ENCODE measurements at places on chromosomes 13 and 19. TPM values are rescaled to one million over a fixed set of nuclear protein-coding genes. Genes with fewer than 3 reads are reported as not detected.

DNA sequence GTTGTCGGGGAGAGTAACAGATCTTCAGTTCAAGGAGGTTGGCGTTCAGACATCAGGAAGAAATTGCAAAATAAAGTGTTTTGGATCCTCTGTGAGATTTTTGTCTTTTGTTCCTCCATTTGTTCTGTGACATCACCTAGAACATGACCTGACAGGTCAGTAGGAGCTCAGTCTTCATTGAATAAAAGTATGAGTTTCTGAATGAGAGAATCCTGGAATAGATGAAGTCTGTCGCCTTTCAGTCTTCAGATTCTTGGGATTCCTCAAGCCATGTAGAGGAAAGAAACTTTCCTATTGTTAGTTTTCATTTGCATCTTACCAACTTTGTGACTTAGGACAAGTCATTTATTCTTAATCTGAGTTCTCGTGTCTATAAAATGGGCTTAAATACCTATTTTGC is 14.4 kb downstream of the ARHGAP35 start:
- no peak for DNase-seq

GRCh38 chr19:8336660-8337059 is 6.4 kb downstream of the KANK3 start:
- no peak for DNase-seq

GRCh38 chr13:79386125-79386826 is 19.8 kb downstream of the RBM26 start:
- DNase-seq, result no peak

The KIR3DL2 gene
- not detected for polyA plus RNA-seq

DNA sequence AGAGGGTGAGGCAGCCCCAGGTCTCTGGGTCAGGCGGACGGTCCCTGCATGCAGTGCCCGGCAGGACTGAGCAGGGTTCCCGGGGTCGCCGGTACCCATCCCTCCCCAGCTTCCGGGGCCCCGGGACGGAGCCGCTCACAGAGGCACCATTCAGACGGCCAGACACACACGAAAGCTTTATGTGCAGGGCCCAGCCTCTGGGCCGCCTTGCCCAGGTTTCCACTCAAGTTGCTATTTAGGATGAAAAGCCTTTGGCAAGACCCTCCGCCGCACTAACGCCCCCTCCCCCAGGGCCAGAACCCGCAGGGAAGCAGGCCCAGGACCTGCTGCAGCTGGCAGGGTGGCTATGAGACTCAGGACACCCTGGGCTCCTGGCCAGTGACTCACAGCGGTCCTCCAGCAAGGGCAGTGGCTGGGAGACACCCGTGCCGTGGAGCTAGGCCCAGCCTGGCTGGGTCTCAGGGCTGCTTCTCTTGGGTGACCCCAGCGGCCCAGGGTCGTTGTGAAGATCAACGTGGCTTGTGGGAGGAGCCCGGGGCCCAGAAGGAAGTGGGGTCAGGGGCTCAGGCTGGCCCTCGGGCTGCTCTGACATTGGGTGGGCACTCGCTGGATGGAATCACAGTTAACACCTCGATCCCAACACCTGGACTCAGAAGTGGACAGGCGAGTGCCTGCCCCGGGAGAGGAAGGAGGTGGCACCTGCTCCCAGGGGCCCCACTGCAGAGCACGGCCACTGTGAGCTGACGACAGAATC is 4.8 kb downstream of the C19orf25 start:
- no peak for DNase-seq

- no peak for DNase-seq
Observed at GRCh38 chr13:81199956-81200355, 859.0 kb upstream of the SPRY2 start.

GRCh38 chr13:45678282-45678681 is 23.8 kb upstream of the CBY2 start:
- DNase-seq, result no peak

- no peak for DNase-seq
Observed at GRCh38 chr13:70080012-70080411, 27.6 kb upstream of the ATXN8OS start.

GRCh38 chr19:30388819-30389218 is 16.6 kb downstream of the ZNF536 start:
- no peak for DNase-seq

The LILRB3 gene
- polyA plus RNA-seq, result not detected

DNA sequence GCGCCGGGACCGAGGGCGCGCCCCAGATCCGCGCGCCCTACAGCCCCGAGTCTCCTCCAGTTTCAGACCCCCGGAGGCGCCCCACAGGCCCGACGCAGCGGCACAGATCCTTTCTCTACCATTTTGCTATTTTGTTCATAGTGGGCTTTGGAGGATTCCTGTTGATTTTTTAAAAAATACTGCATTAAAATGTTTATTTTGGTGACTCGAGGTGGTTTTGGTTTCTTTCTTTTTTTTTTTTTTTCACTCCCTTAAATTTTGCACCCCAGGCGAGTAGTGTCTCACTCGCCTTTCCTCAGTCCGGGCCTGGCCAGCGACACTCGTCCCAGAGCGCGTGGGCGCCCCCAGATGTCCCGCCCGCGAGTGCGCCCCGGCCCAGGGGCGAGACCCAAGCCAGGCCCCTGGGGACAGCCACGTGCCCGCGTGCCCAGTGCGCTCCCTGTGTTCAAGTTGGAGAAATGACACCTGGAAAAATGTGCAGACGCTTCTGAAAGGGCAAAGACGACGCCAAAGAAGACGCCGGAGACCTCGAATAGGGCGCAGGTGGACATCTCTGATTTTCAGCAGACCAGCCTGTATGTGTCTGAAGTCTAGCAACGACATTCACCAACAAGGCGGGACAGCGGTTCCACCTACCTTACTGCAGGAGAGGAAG is 471 bp upstream of the INSR start:
- no peak for DNase-seq

DNA sequence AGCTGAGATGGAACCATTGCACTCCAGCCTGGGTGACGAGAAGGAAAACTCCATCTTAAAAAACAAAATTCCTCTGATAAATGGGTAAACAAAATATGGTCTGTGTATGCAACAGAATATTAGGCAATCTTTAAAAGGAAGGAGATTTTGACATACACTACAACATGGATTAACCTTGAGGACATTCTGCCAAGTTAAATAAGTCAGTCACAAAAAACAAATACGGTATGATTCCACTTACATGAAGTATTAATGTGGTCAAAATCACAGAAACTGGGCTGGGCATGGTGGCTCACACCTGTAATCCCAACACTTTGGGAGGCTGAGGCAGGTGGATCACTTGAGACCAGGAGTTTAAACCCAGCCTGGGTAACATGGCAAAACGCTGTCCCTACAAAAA is 3.0 kb upstream of the ZNF444 start:
- no peak for DNase-seq

The EDDM13 gene
- polyA plus RNA-seq, result not detected

DNA sequence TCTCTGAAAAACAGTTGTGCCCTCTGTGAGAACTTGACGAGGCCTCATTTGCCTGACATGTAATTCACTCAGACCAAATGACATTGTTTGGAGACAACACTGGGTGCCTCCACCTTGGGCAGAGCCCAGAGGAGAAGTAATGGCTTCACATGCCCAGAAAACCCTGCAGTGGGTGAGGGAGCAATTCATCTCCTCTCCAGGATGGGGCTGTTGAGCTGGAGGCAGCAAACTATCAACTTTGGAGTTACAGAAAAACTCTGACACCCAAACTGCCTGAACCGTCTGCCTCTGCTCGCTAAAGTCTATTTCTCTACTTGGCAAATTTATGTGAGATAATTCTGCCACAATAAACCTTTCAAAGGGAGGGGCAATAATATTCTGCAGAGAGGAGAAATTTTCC is 146.9 kb downstream of the DCLK1 start:
- no peak for DNase-seq

The GPR183 gene
- 0.31 TPM for polyA plus RNA-seq

- DNase-seq, result no peak
Observed at GRCh38 chr19:43624933-43625332, 5.5 kb upstream of the ZNF428 start.

GRCh38 chr13:74871369-74872070 is 610.4 kb downstream of the TBC1D4 start:
- peak; percentile 56 for DNase-seq

GRCh38 chr13:109577191-109577700 is 209.1 kb downstream of the IRS2 start:
- DNase-seq, result no peak

DNA sequence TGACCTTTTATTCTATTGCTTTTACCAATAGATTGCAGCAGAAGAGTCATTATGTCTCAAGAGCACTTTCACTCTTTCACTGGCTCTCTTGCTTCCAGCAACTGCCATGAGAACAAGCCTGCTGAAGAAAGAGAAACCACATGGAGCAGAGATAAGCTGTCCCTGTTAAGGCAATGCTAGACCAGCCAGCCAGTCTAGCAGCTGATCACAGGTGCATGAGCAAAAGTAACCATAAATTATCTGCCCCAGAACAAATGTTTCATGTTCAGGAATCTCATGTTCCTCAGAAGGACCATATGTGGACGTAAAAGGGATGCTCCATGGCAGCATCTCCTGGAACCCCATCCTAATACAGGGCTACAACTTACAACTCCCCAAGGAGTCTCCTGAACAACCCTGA is 20.4 kb upstream of the DCLK1 start:
- DNase-seq, result no peak

GRCh38 chr19:10112895-10113591 is 1.6 kb downstream of the P2RY11 start:
- DNase-seq, result no peak

- DNase-seq, result peak; percentile 95
Observed at GRCh38 chr13:29743201-29743786, 107.1 kb downstream of the UBL3 start.

DNA sequence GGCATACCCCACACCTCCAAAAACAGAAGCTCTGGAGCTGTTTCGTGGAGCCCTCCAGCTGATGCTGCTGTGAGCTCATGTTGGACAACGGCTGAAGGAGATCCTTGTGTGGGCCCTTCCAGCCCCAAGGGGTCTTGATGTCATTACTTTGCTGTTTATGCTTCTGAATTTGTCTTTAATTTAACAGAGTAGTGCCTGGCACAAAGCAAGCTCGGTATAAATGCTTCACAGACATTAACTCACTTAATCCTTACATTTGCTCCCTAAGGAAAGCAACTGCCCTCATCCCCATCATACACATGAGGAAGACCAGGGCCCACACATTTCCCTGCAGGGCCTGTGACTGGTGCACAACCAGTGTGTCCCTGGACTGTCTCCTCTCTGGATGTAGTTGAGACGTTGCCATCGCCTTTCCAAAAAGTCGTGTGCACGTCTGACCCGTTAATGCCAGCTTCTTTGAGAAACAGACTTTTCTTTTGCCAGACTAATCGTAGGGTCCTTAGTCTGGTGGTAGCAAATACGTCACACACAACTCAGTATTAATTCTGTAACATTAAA is 7.6 kb downstream of the COL4A1 start:
- no peak for DNase-seq

GRCh38 chr13:82717249-82717648 is 1165.0 kb downstream of the SLITRK1 start:
- peak; percentile 12 for DNase-seq

- DNase-seq, result no peak
Observed at GRCh38 chr13:59531571-59532091, 632.1 kb downstream of the DIAPH3 start.

The NLRP7 gene
- not detected for polyA plus RNA-seq

- no peak for DNase-seq
Observed at GRCh38 chr13:73842184-73842583, 292.0 kb downstream of the KLF12 start.

GRCh38 chr13:46948338-46948737 is 51.5 kb upstream of the HTR2A start:
- DNase-seq, result no peak

Data from BJ (cell line).